ENCODE measurements at places on chromosomes 3 and 15.

- no peak for DNase-seq
Measured at GRCh38 chr3:188772886-188773285, 398.9 kb upstream of the TPRG1 start.

DNA sequence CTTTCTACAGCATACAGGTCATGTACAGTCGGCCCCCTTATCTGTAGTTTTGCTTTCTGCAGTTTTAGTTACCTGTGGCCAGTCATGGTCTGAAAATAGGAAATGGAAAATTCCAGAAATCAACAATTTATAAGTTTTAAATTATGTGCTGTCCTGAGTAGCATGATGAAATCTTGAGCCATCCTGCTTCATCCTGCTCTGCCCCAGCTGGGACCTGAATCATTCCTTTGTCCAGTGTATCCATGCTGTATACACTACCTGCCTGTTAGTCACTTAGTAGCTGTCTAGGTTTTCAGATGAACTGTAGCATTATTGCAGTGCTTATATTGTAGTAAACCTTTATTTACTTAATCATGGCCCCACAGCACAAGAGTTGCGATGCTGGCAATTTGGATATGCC is 44.8 kb downstream of the AP4E1 start:
- DNase-seq, result no peak

DNA sequence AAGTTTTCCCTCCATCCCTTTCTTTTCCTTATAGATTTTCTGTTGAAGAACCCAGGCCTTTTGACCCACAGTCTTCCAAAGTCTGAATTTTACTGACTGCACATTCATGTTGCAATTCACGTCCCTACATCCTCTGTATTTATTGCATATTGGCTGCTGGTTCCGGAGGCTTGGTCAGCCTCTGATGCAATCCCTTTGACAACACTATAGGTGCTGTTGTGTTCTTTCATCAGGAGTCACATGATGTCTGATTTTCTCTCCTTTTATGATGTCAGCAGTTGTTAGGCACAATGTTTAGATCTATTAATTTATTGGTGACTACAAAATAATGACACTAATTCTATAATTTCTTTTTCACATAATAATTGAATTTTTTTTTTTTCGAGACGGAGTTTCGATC is 8.7 kb downstream of the CYP1A1 start:
- DNase-seq, result no peak

- DNase-seq, result no peak
Measured at GRCh38 chr3:48664929-48665328, 2.2 kb upstream of the CELSR3 start.

- no peak for DNase-seq
Measured at GRCh38 chr3:167684388-167684993, 30.7 kb upstream of the WDR49 start.

GRCh38 chr15:56948764-56949101 is 30.3 kb downstream of the TCF12 start:
- no peak for DNase-seq

GRCh38 chr15:41024885-41025284 is 71.6 kb downstream of the CHAC1 start:
- no peak for DNase-seq

DNA sequence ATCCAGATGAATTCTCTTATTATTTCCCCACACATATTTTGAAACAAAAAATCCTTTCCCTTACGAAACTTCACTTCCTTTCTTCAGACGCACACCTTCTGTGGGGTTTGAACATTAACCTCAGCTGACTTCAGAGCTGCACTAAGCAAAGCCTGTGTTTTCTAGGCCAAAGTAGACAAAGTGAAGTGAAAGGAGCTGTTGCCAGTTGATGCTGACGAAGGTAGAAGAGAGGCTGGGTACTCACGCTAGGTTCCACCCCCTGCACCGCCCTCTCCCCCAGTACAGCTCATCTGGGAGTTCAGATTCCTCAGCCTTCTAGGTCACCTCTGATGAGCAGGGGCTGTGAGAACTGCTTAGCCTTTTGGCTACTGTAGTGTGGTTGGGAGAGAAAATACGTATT is 24.1 kb downstream of the DUT start:
- DNase-seq, result no peak

Data from stimulated activated CD8-positive, alpha-beta memory T cell treated with anti-CD3 and anti-CD28 coated beads, Interleukin-7, amount 100 ng/mL, for 24 hours (primary cell).